ENCODE measurements at places on chromosomes 16 and 17.

- no peak for DNase-seq
These were observed 333.1 kb upstream of the GOT2 start for GRCh38 chr16:59067205-59067604.

DNA sequence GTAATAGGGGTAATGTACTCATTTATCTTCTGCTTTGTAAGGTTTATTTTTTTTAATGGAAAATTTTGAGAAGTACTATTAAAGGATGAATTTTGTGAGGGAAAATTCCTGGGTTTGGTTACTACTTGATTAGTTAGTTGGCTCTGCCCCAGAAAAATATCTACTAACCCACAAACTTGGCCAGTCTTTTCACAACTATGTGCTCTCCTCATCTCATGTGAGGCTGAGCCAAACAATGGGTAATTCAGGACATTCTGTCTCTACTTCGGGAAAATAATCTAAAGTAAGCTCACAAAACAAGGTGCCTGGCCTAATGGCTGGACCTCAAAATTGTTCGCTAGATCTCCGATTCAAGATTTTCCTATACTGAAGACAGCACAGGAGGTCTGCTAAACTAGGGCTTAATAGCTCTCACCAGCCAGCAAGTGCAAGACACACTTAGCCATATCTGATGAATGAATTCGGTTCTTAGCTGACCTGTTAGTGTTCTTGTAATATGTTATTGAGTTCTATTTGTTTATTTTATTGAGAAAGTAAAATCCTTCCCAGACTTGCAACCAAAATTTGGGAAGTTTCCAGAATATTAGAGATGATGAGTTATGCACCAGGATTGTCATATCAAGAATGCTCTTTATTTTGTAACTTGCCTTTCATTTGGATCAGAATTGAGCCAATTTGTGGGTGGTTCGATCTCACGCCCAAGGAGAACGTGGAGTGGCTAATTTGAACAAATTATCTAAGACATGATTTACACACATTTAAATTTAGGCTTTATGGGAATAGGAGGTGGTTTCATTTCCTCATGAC is 5.7 kb downstream of the KCNJ16 start:
- DNase-seq, result no peak

DNA sequence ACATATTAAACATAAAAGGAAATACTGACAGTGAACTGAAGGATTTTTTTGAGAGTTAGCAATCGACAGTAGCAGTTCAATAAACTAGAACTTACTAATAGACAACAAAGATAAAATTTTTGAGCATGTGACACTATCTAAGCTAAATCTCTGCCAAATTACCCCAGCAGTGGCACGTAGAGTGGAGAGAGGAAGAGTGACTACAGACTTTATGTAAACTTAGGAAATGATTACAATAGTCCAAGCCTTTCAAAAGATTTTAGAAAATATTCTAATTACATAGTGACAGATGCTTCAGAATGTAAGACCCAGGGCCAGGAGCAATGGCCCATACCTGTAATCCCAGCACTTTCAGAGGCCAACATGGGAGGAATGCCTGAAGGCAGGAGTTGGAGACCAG is 52.4 kb downstream of the CFDP1 start:
- no peak for DNase-seq

- no peak for DNase-seq
These were observed 61.5 kb downstream of the NF1 start for GRCh38 chr17:31156326-31156725.

DNA sequence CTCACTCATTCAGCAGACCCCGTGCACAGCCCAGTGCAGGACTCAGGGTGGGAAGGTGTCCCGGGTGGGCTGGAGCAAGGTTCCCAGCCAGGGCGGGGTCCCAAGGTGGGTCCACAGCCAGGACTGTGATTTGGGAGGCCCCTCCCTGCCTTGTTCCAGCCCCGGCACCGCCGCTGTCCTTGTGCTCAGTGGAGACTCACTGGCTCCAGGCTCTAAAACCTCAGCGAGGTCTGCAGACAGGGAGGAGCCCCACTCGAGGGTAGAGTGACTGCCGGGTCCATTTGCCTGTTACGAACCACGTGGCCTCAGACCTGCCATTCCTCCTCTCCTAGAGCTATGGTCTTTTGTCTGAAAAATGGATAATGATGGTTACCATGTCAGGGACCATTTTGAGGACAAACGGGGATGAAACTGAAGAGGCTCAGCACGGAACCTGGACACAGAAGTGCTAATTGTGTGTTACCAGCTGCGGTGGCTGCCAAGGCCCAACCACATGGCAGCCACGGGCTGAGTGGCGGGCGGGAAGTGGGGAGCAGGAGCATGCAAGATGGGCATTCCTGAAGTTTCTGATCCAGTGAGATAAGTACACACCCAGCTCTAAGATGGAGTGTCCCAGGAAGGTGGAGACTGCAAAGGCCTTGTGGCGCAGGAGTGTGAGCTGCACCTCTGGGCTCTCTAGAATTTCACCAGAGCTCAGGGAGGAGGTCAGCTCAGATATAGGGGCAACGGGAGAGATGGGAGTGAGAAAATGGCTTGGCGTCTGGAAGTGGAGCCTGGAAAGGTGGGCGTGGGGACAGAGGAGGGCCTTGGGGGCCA is 317.6 kb downstream of the SEC14L1 start:
- no peak for DNase-seq

DNA sequence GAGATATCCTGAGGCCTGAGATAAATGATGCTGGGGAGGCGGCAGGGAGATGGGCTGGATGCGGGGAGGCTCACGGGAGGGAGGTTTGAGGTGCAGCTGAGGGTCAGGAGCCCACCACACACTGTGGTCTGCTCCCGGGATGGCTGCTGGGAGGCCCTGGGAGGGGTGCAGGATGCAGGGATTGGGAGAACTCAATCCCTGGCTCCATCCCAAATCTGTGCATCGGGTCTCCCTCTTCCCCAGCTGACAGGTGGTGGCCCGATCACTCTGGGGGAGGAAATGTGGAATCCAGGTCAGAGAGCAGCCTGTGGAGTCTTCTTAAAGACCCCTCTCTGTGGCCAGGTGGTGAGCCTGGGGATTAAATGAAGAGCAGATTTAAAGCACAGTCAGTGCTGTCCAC is 12.0 kb downstream of the PHB1 start:
- DNase-seq, result no peak

Measured in NCI-H446 treated with DMSO at 0.1 percent for 48 hours (cell line).